ENCODE measurements at places on chromosomes 3 and 15.

DNA sequence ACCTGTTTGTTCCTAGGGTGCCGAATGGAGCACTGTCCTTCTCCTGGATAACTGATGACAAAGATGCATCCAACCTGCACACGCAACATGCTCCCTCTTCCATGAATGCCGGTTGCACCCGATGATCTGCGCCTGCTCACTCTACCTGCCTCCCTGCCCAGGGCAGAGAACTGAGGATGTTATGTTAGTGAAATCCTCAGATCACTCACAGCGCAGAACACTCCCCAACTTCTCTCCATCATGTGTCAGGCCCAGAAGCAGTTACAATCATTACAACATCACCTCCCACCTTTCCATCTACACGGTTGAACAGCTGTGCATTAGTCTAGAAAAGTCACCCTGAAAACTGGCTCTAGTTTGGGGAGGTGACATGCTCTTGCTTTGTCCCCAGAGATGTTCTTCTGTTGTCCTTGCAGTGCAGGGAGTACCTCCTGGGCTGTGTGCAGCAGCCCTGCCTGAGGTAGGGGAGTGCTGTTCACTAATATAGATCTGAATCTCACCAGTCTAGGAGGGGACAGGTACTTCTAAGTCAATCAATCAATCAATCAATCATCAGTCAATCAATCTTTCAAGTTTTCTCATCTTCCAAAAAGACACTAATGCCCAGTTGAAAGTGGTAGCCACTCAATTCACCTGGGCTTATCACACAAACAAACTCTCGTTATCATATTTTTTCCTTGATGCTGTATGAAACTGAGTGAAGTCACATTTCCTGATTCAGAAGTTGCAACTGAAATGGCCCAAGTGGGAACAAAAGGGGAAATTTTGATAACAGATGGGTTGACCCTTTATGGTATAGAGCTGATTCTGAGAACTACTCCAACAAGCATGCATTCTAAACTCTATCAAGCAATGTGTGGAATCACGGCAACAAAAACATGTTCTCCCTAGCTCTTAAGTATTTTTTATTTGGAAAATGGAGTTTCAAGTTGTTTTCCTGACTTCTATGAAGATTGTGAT is 15.4 kb upstream of the ISLR start:
- no peak for DNase-seq

GRCh38 chr3:151315136-151315535 is 1.5 kb downstream of the GPR87 start:
- no peak for DNase-seq

DNA sequence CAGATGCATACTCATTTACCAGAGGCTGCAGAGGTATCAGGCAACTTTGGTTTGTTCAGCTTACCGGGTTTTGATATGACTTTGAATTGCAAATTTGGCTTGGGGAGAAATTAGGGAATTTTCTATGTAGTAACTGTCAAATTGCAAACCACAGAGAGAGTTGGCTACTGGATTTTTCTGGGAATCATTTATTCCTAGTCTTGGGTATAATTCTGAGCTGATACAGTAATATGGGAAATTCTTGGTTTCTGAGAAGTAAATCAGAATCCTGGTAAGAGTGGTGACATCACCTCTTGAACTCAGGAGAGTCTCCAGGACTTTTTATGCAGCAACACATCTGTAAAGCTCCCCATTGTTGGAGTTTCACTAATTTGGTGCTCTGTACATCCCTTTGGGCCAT is 39.0 kb downstream of the GAP43 start:
- DNase-seq, result no peak

GRCh38 chr3:170497207-170498095 is 78.8 kb downstream of the CLDN11 start:
- no peak for DNase-seq

GRCh38 chr15:43067717-43068461 is 37.9 kb downstream of the UBR1 start:
- no peak for DNase-seq

DNA sequence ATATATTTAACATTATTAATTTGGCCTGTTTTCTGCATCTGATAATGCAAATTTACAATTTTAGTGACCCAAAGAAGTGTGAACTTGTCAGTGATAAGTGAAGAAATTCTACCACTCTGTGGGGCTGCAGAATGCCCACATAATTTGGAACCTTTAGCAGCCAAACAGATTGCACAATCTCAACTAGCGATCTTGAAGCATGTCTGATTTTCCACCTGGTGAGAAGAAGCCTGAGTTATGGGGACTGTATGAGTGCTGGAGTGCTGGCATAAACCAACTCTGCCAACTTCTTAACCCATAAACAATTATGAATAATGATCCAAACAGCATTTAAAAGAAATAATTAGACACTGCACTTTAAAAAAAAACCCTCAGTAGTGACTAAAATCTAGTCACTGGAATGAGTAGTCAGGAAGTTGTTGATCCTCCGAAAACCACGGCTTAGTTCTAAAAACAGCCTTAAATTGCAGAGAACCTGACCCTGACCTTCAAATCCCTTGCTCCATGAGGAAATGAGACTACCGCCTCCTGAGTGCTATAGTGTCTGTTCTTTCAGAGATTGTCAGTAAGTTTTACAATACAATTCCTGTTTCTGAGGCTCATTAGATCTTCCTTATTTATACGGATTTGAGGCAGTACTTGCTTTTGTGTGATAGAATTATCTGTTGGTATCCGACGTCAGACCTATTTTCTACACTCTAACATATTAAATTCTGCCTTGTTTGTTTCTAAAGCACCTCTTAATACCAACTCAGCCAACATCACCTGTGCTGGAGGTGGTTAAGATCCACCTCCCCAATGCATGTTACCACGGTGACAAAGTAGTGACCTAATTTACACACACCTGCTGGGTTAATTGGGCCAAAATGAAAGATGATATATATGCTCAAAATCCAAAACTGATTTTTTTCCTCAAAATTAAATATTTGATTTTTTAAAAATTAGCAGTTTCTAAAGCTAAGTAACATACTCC is 267.7 kb downstream of the ZBTB20 start:
- DNase-seq, result no peak

DNA sequence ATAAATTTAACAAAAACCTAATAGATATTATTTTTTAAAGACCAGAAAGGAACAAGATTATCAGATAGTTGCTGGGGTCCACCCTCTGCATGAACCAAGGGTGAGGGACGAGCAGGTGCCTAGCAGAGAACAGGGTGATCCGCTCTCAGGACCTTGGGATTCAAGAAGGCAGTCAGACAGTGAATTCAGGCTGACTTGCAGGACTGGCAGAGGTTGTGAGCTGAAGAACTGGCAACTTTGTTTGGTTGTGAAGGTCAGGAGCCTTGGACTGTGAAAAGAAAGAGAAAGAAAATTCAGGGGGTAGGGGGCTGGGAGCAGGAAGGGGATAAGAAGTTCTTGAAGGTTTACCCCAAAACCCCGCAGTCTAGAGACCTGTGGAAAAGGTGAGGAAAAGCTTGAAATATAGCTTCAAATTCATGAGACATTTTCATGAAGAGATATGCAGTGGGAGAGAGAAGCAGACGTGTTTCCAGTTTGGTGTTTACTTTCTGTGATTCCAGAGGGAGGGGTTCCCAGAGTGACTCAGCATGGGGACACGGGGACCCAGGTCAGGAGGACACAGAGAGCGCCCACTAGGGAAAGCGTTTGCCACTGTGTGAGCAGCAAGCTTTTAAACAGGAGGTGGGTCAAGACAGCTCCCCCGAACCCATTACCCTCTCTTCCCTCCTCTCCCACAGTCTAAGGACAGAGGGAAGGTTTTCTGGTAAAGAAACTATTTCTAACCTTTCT is 217.2 kb upstream of the UMPS start:
- DNase-seq, result no peak

- no peak for DNase-seq
Measured at GRCh38 chr3:139455855-139456254, 20.5 kb downstream of the RBP2 start.

GRCh38 chr3:171372694-171373093 is 87.5 kb downstream of the TNIK start:
- no peak for DNase-seq

DNA sequence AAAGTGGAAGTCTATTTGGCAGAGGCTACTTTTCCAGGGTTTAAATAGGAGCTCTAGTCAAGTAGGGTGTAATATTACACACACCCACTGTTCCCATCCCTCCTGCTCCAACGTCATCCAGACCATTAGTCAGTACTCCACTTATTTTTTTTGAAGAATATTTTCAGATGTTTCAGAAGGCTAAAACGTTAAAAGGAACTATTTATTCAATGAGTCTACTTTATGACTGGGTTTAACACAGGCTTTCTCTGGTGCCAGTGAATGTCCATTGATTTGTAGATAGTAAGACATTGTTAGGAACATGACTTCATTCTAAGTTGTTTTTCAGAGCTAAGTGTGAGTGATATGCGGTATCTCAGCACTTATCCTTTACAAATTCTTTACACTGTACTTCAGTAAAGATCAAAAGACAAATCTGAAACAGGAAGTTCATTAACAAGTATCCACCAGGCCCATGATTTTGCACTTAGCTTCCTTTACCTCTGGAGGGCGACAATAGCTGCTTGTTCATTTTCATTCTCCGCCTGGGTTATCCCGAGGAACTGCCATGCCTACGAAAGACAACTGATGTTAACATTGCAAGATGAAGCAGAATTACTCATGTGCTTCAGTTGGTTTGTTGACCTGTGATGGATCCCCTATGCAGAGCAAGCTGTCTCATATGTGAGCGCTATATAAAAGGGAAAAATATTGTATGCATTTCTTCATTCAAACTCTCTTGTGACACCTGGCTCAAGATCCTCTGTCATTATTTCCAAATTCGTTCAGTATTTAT is 158.7 kb downstream of the USP13 start:
- no peak for DNase-seq

DNA sequence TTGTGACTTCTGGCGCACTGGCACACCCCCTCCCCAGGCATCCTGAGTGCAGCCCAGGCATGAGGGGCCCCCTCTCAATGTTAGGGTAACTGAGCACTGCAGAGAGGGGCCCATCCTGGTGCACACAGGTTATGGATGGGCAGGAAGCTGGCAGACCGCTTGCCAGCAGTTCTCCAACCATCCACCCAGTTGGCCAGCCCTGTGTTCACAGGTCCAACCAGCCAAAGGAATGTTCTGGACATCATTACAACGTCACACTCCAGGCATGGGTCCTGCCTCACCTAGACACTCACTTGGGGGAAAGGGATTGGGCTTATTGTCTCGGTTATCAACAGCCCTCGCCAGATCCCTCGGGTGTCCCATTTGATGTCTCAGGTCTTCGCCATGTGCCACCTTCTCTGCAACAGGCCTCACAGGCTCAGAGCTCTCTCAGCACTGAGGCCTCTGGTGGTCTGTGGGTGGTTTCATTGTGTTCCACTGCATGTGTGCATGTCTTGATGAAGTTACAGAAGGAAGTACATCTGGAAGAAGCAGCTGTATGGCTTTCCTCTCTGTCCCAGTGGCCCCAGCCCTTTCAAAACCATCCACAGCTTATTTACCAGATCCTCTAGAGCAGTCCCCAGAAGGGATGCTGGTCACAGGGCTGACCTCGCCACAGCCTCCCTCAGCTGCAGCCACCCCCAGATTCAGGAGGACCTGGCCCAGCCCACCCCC is 23.7 kb downstream of the ADCY5 start:
- no peak for DNase-seq

DNA sequence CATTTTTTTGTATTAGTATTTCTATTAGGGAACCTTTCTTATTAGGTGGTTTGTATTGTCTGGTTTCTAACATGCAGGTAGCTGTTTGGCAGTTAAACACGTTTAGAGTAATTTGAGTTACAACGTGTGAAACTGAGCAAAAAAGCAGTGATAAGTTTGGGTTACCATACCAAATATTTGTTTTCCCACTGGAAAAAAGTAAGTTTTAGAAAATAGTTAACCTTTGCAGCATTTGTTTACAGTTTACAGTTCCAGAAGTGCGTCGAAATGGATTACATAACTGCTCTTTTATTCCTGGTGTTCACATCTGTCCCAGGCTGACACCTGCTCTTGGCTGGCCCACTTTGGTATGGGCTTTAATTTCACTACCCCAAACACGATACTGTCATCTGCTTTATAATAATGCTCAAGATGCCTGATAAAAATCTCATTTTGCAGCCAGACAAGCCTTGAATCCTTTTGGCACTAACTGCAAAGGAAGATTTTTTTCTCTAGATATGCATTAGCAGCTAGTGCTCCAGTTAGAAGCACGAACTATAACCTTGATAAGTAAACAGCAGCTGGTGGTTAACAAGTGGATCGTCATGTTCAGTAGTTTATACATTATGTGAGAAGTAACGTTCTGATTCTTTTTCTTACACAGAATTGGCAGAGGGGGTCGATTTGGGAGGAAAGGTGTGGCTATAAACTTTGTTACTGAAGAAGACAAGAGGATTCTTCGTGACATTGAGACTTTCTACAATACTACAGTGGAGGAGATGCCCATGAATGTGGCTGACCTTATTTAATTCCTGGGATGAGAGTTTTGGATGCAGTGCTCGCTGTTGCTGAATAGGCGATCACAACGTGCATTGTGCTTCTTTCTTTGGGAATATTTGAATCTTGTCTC is 5.3 kb downstream of the EIF4A2 start:
- no peak for DNase-seq
